ENCODE measurements at places on chromosomes 3 and 15.
A peak's percentile ranks its signal among the peaks of the same experiment; 100 is the strongest.

GRCh38 chr3:11878837-11879236, 32.2 kb upstream of the TAMM41 start:
- no peak for DNase-seq

DNA sequence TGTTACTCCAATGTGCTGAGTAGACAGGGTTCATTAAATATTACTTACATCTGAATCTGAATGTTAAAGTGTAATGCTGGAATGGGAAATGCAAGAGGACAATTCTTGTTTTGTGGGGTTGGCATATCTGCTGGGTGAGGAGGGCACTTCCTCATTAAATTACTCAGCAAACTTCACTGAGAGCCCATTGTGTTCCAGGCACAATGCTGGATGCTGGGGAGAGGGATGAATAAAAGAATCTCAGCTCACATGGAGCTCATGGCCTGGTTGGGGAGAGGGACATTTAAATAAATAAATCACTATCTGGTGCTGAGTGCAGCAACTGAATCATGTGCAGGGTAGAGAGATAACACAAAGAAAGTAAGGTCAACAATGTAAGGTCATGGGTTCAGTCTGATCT, 199.2 kb upstream of the CFAP20DC start:
- DNase-seq = no peak

DNA sequence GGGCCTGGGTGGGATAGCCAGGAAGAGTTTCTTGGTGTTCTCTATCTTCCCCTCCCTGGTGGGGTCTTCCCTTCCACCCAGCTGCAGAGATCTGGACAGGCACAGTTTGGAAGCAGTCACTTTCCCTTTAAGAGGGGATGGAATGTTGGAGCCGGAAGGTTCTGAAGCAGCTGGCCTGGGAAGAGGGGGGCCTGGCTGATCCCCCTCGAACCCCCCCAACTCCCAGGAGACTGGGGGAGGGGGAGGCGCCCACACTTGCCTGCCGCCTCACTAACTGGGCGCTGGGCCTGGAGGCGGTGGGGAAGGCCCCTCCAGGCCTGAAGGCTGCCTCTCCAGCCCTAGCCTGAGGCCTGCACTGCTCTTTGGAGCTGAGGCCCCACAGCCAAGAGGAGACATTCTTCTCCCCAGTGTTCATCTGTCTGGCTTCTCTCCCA, 1.4 kb downstream of the DVL3 start:
- DNase-seq = no peak

DNA sequence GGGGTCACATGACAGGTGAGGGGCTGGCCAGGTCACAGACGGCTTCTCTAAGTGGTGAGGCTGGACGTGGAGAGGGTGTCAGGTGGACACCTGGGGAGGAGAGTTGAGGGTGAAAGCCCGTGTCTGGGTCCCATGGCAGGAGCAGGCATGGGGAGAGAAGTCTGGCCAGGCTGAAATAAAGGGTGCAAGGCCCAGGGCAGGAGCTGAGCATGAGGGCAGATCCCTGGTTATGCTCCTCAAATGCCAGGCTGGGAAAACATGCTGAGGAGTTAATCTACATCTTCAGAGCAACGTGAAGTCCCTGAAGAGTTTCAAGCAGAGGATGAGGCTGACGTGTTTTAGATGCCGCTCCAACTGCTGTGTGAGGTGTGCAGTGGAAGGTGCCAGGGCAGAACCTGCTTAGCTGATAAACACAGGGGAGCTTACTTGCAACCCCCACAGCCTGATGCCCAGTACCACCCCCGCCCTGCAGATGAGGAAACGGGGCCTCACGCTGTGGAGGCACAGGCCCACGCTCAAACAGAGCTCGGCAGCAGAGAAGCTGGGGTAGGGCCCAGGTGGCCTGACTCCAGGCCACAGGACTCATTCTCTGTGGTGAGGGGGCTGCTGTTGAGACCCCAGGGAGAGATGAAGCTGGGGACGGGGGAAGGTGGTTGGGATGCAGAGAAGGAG, 40.5 kb downstream of the HCN4 start:
- no peak for DNase-seq

DNA sequence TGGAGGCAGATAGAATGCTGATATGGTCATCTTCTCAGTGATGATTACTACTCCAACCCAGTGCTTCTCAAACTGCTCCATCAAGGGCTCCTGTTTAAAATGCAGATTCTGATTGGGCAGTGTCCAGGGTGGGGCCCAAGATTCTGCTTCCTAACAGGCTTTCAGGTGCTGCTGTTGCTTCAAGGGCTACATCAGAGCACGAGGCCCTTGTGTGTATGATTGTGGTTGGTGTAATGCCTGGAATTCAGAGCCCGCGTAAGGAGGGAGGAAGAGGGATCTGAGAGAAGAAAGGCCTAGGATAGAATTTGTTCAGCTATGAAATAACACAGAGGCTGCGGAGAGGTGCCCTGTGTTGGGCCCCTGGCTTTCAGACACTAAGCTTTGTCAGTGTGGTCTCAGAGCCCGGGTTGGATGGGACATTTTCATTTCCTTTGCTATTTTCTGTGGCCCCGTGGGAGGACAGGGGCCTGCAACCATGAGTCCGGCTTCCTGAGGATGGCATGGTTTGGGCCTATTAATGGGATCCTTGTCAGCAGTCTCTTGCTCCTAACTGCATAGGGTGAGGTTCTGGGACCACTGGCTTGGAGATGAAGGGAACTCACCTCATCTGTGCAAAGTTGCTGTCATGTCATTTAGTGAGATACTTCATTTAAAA, 53.0 kb downstream of the ATP1B3 start:
- peak; percentile 13 for DNase-seq

DNA sequence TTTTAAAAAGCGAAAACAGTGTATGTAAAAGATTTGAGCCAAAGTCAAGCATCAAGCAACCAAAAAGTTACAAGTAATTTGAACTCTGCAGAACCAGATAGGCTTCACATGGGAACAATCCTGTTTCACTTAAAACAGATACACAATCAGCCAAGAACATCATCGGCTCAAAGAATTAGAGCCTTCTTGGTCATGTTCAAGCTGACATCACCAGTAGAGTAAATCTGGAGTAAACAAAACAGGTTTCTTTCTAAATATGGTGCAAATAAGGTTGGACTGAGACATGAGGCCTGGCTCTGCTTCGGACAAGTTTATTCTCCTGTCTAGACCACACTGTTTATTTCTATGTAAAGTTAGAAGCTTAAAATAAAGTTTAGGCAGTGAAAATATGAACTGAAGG, 116.0 kb downstream of the GMNC start:
- DNase-seq = no peak

DNA sequence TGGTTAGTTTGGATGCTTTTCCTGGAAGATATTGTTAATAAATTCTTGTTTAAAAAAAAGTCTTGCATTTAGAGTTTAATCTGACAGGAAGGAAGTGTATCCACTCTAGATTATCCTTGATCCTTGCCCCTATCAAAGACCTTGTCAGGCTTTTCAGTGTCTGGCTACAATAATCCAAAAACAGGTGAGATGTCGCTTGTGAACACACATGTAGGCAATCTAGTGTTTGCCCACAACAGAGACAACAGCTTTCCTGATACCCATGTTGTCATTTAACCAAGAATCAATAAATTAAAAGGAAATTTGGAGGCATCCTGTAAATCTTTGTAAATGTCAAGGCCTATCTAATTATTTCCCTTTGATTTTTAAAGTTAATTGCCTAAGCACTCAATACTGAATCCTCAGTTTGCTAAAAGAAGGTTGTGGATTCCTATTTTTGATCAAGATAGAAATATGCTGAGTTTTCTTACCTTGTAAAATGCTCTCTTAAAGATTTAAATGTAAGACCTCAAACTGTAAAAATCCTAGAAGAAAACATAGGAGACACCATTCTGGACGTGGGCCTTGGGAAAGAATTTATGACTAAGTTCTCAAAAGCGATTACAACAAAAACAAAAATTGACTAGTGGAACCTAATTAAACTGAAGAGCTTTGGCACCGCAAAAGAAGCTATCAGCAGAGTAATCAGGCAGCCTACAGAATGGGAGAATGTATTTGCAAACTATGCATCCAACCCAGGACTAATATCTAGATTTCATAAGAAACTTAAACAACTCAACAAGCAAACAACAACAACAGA, 207.7 kb downstream of the NAALADL2 start:
- no peak for DNase-seq

GRCh38 chr3:136947477-136947876, 10.3 kb upstream of the IL20RB start:
- DNase-seq = no peak

DNA sequence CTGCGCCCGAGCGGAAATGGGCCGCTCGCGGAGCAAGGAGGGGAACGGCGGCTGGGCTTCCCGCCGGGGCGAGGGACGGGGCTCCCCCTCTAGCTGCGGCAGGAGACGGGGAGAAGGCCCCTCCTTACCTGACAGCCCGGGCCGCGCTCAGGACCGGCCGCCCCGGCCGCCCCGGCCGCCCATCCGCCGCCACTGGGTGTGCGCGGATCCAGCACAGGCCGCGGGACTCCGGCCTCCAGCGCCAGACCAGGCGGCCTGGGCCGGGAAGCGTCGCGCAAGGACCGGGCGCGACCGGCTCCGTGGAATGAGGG, 296 bp downstream of the TPRA1 start:
- peak; percentile 67 for DNase-seq

DNA sequence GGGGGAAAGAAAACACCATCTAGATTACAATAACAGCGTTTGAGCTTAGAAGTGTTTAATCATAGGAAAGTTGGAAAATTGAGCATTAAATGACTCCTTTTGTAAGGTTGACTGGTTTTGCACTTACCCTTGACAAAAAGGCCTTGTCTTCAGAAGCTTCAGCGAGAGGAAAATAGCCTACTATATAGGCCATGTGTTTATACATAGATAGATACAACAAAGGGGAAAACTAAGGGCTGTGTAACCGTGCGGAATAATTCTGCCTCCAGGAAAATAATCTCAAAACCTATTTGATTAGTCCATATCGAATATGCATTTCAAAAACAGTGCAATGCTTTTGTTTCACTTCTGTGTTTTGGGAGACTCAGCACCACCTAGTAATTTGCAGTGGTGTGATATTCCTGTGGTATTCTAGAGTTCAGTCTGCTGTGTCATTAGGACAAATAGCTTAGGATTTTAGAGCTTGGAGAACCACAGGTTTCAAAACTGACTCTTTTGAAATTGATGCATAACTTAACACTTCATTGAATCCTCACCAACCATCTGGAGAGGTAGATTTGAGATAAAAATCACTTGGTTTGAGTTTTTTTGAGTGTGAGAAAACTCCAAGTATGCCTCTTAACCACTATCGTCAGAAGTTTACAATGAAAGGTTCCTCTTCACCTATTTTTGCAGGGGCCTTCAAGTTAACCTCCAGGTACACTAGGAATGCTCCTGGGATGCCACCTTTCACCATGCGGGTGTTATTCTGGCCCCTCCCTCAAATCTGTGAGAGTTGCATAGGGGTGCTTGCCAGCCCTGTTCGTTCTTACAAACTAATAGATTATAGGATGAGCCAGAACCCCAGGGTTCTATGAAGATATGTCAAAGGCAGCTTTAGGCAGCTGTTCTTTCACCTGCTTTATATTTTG, 1.9 kb downstream of the ARHGAP31 start:
- no peak for DNase-seq

Measured in activated T-cell treated with anti-CD3 and anti-CD28 coated beads, Interleukin-2, amount 50 U/mL, for 48 hours (primary cell).